C1 segment of cervical spinal cord (tissue), 14 donors: ENCODE measurements at places on chromosomes 16 and 17.

DNA sequence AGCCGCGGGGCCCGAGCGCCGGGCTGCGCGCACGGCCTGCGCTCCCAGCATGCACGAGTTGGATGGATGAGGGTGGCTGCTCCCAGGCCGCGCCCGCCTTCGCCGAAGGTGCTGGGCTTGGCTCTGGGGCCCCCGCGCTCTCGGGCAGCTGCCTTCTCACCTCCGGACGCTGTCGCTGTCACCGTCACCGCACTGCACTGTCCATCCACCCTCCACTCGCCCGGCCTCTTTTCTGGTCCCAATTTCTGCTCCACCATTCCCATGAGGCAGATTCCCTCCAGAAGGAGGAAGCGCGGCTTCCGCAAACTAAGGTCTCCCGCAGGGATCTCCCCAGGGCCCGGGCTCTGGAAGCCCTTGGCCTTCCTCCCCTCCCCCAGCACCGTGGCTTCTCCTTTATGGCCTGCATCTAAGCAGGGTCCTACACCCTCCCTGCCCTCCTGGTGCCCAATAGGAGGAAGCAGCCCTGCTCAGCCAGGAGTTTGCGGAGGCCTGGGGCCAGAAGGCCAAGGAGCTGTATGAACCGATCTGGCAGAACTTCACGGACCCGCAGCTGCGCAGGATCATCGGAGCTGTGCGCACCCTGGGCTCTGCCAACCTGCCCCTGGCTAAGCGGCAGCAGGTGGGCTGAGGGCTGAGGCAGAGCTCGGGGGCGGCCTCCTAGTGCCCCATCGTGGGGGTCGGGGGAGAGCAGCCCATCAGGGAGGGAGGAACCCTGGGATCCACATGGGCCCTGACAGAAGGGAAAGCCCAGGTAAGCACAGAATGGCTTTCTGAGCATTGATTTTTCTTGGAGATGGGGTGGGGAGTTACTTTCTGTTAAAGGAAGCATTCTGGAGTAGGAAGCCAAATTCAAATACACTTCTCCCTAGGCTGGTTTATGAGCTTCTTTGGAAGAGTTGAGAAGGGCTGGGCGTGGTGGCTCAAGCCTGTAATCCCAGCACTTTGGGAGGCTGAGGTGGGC, 899 bp downstream of the ACE start:
- DNase-seq, result no peak

DNA sequence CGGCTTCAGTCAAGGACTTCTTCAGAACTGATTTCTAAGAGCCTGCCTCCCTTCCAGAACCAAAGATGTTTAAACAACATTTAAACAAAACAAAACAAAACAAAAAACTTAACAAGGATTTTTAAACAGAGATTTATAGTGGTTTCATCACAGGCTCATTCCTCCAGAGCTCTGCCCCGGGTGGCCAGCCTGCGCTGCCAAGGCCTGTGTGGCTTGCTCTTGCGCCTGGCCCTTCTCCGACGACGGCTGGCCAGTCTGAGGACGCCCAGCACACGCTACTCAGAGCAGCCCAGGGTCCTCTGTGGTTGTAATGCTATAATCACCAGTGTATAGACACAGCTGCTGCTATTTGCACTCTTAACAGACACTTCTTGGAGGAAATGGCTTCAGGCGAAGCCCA, 307.2 kb upstream of the MYOCD start:
- DNase-seq, result no peak

- DNase-seq, result no peak
Observed at GRCh38 chr17:13027246-13027645, 9.4 kb upstream of the ELAC2 start.

- DNase-seq, result no peak
Observed at GRCh38 chr16:83653785-83654184, 154.0 kb upstream of the HSBP1 start.

GRCh38 chr17:65495122-65496055, 66.1 kb downstream of the AXIN2 start:
- no peak for DNase-seq

DNA sequence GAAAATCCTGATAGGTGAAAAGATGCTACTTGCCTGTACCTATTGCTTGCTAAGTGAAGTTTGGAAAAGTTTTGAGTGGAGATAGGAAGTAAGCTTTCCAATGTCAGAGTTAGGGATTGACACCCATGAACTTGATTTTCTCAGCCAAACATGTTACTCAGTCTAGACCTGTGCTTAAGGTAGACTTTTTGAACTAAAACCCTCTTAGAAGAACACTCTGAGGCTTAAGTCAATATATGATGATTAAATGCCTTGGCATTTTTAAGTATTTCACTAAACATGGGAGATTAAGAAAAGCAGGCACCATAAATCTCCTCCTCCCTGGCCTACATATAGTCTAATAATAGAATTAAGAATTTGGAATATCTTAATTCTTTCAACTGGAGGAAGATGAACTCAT, 785.6 kb upstream of the SOX9 start:
- no peak for DNase-seq

DNA sequence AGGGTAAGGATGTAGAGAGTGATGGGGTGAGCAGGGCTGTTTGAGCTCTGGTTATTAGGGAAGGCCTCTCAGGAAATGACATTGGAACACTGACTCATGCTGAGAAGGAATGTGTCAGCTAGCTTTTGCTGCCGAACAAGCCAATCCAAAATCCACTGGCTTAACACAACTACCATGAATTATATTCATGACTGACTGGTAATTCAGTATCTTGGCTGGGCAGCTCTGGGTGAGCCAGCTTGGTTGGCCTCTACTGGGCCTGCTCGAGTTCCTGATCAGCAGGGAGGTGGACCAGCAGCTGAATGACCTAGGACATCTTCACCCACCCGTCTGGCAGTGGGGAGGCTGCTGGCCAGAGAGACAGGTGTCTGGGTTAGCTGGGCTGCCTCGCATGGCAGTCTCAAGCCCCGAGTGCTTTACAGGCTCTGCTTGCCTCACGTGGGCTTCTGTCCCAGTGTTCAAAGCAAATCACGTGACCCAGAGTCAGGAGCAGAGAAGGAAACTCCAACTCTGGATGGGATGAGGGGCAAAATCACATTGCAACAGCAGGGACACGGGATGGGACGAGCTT, 209.4 kb downstream of the KATNIP start:
- no peak for DNase-seq

DNA sequence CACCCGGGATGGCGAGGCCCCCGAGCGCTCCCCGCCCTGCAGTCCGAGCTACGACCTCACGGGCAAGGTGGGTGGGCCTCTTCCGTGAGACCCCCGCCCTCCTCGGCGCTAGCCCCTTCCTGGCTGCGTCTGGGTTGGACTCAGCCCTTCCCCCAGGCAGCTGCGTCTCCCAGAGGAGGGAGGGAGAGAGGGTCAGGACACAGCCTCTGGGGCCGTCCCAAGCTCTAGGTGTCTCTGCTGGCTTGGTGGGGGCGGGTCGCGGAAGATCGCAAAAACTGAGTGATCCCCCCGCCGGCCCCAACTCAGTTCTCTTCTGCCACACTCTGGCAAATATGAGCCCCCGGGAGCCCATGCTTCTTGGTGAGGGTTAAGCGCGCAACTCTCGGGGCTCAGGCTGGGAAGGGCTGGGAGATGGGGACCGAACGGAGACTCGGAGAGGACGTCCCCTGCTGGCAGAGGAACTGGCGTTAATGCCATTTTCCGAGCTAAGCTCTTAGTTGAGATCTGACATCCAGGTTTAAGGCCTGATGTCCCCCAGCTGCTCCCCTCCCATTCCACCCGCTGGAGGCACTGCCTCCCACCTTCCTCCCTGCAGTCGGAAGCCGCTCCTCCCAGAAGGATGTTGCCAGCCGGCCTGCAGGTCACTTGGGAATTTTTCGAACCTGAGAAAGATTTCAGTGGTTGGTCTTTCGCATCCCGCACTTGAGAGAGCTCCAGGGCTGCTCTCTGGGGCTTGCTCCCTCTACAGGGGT, 419 bp downstream of the RAB37 start:
- no peak for DNase-seq

- no peak for DNase-seq
Observed at GRCh38 chr17:42438600-42439567, 15.8 kb upstream of the CAVIN1 start.

GRCh38 chr16:31488468-31489297, 5.8 kb downstream of the SLC5A2 start:
- DNase-seq, result no peak

GRCh38 chr16:31352376-31353115, 2.4 kb upstream of the ITGAX start:
- DNase-seq, result no peak

DNA sequence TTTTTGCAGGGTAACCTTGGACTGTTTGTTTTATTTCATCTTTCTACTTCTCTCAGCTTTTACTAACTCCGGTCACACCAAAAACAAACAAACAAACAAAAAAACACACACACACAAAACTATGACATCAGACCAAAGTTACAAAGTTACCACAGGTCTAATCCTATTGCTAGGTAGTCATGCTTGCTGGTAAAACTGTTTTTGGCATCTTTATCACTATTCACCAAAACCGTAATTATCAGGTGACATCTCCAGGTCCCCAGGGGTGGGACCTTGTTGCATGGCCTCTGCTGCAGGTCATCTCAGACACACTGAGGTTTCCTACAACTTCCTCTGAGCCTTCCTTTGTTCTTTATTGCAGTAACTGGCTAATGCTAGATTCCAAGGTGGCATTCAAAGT, 162.3 kb downstream of the ABCA8 start:
- DNase-seq, result no peak
